ENCODE measurements at places on chromosomes 13 and 19. TPM values are rescaled to one million over a fixed set of nuclear protein-coding genes. Genes with fewer than 3 reads are reported as not detected.

Gene LILRB4
- total RNA-seq, result not detected

Gene FPR3
- not detected for total RNA-seq

GRCh38 chr13:39897636-39898035 lies 242.2 kb downstream of the COG6 start:
- DNase-seq, result no peak

- no peak for DNase-seq
Observed at GRCh38 chr13:62193919-62194318, 778.3 kb upstream of the PCDH20 start.
